Amniotic epithelial cell (primary cell): ENCODE measurements at places on chromosomes 5 and 9.

DNA sequence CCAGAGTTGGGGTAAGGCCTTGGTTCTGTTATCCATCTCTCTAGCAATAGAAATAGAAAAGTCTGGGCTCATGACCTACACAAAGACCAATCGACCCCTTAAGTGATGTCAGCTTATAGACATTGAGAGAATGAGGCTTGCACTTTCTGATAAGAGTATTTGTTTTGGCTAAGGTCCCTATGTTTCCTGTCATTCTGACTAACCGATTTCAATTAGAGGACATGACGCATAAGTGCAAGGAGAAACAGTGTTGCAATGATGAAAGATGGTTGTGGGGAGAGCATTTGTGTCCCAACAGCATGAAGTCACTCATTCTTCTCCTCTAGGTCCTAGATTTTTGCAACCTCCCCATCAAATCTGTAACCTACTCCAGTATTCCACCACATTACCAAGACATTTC is 255.1 kb downstream of the MAT2B start:
- peak; percentile 97 for DNase-seq

DNA sequence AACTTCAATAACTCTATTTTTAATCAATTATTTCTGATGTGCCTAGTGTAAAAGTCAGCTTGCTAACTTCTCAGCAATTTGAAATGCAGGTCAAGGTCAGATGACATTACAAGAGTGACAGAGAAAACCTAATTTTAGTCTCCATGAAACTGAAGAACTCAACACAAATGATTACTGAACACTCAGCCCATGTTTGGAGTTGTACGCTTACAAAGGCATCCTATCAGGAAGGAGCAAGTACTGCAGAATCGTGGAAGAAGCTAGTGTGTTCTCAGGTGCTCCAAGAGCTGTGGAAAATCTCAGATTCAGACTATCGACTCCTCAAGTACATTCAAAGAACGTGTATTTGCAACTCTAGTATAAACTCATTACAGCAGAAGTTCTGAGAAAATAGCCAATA is 526.7 kb downstream of the PDE4D start:
- DNase-seq = no peak

GRCh38 chr9:134403682-134404301 is 77.5 kb downstream of the RXRA start:
- DNase-seq = peak; percentile 65

DNA sequence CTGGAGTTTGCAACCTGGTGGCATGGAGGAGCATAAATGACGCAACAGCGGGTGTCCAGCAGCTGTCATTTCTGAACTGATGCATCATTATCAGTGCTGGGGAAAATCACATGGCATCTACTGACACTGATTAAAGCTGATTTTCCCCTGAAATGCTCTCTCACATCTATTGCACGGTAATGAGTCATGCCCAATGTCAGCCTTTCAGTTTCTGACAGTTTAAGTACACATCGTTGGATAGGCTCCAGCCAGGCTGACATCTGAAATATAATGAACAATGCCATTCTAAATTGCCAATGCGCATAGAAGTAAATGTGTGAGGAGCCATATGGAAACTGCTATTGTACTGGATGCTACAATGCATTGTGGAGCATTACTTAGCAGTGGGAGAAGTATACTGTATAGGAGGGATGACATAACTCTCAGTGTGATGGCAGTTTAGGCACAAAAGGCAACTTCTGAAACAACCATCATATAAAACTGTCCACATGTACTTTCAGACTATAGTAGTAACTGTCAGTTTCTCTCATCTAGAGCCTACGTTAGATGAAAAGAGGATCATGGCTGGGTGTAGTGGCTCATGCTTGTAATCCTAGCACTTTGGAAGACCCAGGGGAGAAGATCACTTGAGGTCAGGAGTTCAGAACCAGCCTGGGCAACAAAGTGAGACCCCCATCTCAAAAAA is 389.3 kb upstream of the DMAC1 start:
- DNase-seq = no peak

DNA sequence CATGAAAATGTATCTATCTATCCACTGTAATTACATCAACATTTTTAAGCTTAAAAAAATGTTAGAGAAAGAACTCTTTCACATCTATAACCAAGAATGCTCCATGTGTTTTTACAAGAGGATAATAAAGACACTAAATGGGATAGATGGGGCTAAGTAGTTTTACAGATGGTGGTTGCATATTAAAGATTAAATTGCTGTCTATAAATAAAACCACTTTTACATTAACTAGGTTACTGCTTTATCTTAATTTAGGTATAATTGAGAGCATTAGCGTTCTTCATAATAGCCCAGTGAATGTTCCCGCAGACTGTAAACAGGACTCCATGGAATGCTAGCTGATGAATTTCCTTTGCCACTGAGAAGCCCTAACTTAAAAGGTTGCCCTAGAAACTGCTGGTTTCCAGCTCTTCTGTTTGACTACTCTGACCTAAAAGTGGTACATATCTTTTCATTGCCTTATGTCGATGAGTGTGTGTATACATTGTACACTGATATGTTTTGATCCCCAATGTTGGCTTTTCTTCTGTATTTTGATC is 117.9 kb downstream of the SGCD start:
- no peak for DNase-seq

DNA sequence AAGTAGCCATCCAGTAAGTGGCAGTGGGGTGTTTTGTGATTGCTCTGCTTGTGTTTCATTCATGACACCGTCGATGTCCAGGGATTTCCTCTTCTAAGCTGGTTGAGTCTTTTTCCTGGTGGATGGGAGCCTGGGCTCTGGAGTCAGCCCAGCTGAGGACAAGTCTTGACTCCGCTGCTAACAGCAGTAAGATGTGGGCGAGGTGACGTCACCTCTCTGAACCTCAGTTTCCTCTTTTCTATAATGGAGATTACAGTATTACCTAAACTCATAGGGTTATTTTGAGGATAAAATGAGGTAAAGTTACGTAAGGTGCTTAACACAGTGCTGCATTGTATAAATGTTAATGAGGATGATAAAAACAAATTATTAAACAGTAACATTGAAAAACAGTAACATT is 21.3 kb downstream of the FGF1 start:
- DNase-seq = no peak
